ENCODE measurements at places on chromosomes 16 and 17.

- DNase-seq, result peak; percentile 88
These were observed at the start of gene RTN4RL1 for GRCh38 chr17:2025220-2025621. Gene RTN4RL1, minus strand, starts transcription at chr17:2025334. Its CDS starts 469 bp downstream, at chr17:2024865.

DNA sequence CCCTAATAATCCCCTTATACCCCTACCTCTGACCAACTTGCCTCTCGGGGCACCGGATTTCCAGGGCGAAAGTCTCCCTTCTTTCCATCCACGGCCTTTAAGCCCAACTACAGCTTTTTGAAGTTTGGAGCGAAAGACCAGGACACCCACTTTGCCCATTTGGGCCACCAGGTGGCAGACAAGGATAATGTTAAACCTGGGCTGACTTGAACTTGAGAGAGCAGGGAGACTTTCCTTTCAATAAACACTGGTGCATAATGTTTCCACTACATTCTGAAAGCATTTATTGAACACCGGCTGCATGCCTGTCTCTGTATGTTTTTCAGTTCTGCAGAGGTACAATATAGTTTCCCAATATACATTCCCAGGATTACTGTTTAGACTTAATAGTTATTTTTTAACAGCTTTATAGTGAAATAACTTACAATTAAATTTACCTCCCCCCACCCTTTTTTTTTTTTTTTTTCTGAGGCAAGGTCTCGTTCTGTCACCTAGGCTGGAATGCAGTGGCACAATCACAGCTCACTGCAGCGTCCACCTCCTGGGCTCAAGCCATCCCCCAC is 6.9 kb upstream of the CES3 start:
- peak; percentile 42 for DNase-seq

DNA sequence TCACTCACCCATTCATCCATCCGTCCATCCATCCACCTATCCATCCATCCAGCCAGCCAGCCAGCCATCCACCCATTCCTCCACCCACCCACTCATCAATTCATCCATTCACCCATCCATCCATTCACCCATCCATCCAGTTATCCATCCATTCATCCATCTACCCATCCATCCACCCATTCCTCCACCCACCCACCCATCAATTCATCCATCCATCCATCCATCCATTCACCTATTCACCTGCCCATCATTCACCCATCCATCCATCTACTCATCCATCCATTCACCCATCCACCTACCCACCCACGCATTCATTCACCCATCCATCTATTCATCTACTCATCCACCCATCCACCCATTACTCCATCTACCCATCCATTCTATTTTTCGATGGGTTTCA is 43.6 kb upstream of the JPH3 start:
- no peak for DNase-seq

- DNase-seq, result no peak
These were observed 103.7 kb downstream of the NPIPB5 start for GRCh38 chr16:22614271-22614947.

GRCh38 chr16:88646345-88647034 is 4.4 kb downstream of the CYBA start:
- DNase-seq, result no peak

DNA sequence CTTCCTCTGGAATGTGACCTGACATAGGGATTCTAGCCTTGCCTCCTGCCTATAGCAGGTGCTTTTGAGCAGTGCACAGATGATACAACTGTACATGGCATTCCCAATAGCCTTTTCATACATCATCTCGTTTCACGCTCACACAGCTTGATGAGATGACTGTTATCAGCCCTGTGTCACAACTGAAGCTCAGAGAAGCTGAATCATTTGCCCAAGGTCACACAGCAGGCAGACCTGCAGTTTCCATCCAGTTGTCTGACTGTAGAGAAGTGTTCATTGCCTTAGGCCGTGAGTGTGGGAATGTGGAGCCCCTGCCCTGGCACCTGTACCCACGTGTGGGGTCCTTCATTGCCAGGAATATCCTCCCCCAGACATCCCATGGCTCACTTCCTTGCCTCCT is 20.1 kb downstream of the WFDC1 start:
- no peak for DNase-seq

GRCh38 chr17:49146620-49147306 is 14.2 kb downstream of the B4GALNT2 start:
- DNase-seq, result no peak

Data from NCI-H1436 (cell line).